ENCODE measurements at places on chromosomes 5 and 9. TPM values are rescaled to one million over a fixed set of nuclear protein-coding genes. Genes with fewer than 3 reads are reported as not detected.

The PCSK1 gene
- 0.13 TPM for total RNA-seq

The SEC24A gene
- 28.6 TPM for total RNA-seq

The CEL gene
- 0.52 TPM for total RNA-seq

The STPG3 gene
- not detected for total RNA-seq

The TMOD1 gene
- total RNA-seq: 1.5 TPM

The FOXD1 gene
- total RNA-seq: 18.0 TPM

The CD74 gene
- total RNA-seq: 5.4 TPM

The KIF3A gene
- 3.5 TPM for total RNA-seq

The SHISAL2B gene
- not detected for total RNA-seq

The TMEM215 gene
- not detected for total RNA-seq

The TAF1L gene
- total RNA-seq: not detected

The GFI1B gene
- not detected for total RNA-seq

The GKAP1 gene
- 0.39 TPM for total RNA-seq

The SLC24A2 gene
- total RNA-seq: not detected

The UNC5A gene
- total RNA-seq: 0.32 TPM

The PLPPR1 gene
- total RNA-seq: not detected

The TAF11L5 gene
- total RNA-seq: not detected

The CDX1 gene
- not detected for total RNA-seq

The NTRK2 gene
- total RNA-seq: not detected

The SPINK14 gene
- total RNA-seq: not detected

The IL33 gene
- total RNA-seq: 60.6 TPM

The SV2C gene
- total RNA-seq: not detected

The ZFYVE16 gene
- 13.7 TPM for total RNA-seq

The HTR4 gene
- total RNA-seq: not detected

The DRD1 gene
- not detected for total RNA-seq

The C7 gene
- 3.1 TPM for total RNA-seq

The PFN3 gene
- not detected for total RNA-seq

The PTGES gene
- 47.7 TPM for total RNA-seq

The PTPRD gene
- 65.2 TPM for total RNA-seq

The OSMR gene
- total RNA-seq: 43.8 TPM

The TLX3 gene
- total RNA-seq: not detected

The TIMD4 gene
- not detected for total RNA-seq

The PCDHA4 gene
- not detected for total RNA-seq

The BARX1 gene
- not detected for total RNA-seq

The DPYSL3 gene
- total RNA-seq: 151 TPM

The SPOCK1 gene
- total RNA-seq: 27.8 TPM

The BAAT gene
- total RNA-seq: 0.13 TPM

The QSOX2 gene
- total RNA-seq: 10.6 TPM

The TNFSF8 gene
- total RNA-seq: not detected
